ENCODE measurements at places on chromosomes 12 and 14.

DNA sequence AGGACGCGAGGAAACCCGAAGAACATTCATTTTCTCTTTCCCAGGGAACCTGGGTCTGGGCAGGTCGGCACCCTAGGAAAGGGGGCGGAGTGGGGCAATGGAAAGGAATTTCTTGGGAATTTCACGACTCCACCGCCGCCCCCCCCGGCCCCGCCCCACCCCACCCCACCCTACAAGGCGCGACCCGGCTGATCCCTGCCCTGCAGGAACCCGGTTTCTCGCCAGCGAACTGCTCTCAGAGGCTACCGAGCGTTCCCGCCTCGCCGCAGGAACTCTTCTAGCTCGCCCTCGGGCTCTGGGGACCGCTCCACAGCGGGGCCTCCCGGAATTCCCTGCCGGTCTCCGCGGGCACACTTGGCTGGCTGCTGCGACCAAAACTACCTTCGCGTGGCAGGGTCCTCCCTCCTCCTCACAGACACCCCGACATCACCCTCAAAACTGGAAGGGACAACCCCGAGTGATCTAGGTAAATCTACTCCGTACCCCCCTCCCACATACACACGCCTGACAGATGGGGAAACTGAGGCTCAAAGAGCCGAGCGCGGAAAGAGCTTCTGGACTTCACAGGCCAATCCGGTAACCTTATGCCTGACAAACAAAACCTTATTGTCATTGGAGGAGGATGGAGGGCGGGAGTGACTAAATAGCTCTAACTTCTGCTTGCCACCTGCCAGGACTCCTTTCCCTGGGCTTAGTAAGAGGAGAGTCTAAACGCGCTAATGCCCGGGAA lies 785 bp upstream of the ACTN1 start:
- no peak for DNase-seq

DNA sequence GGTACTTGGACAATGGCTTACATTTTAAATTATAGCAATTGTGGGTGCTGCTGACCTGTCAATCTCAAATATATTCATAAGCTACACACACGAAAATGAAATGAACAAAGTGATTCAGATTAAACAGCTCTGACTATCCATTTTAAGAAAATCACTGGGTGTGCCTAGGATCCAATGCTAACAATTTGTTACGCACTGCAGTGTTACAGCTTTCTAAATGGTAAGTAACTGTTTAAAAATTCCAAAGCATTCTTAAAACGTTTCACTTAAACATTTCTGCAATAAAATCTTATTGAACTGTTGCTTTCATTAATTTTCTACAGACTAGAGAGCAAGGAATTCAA lies 18.9 kb downstream of the LMO3 start:
- no peak for DNase-seq

GRCh38 chr14:61461808-61462275 lies 140.5 kb downstream of the PRKCH start:
- DNase-seq, result peak; percentile 67

DNA sequence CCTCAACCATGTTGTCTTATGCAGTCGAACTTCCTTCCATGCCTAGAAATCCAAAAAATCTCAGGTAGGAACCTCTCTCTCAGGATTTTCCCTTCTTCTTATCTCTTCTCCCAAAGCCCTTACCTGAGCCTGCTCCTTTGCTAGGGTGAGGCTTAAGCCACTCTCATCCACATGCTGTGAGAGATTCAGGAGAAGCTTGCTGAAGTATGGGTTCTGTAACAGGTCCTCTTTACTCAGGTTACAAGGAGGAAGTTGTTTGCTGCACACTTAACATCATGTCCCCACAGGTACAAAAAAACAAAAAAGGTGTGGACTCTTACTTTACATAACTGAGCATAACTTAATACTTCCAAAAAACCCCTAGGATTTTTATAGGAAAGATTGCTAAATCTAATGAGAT lies 4.5 kb downstream of the HAUS4 start:
- no peak for DNase-seq

DNA sequence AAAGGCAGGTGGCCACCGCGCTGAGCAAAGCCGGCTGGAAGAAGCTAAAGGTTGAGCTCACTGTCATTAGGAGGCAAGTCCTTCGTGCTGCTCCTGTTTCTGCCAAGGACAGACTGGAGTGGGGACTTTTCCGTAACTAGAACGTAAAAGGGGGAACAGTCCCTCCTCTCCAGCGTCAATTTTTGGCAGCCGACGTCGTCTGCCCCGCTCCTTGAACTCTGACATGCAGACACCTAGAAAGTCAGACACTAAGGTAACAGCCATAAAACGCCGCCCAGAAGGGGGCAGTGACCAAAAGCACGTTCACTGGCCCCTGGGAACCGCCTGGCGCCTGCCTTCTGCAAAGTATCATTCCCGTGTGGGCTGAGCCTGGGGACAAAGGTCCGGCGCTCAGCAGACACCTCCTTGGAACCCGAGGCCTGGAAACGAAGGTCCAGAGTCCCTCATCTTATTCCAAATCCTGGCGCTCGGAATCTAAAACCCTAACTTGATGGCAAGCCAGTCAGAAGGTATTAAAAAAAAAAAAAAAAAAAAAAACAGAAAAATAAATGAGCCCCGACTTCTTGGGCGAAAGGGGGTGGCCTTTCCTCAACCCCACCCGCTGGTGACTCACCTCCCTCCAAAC lies 1.1 kb upstream of the LRP1 start:
- peak; percentile 41 for DNase-seq

DNA sequence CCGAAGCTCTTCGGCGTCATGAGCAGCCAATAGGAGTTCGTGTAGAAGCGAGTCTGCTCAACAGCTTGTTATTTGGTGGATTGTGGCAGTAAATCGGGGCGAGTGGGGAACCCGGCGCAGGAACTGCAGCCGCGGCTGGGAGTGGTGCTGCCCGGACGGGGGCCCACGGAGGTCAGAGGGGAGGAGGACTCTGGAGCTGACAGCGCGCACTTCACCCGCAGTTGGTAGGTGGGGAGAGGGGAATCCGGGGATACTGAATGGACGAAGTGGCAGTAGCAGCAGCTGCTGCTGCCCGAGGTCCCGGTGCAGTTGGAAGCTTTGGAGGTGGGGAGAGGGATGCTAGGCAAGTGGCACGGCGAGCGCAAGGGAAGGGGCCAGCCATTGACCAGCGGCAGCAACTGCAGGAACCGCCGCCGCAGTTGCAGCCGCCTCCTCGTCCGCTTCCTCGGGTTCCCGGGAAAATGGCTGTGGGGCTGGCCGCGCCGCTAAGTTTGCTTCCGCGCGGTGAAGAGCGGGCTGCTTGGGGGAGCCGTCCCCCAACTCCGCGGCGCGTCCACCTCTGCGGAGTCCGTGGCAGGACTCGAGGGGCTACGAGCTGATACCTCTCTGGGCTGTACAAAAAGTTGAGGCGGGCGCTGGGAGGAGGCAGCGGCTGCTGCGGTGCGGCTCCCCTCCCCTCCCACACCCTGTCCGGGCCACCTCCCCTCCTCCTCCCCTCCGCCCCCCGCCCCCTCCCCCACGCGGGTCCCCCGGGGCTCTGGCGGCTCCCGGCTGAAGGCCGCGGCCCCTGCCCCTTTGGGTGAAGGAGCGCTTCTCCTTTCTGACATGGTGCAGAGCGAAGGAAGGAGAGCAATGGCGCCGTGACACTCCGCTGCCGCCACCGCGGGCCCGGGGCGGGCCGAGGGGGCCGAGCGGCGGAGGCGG lies at the start of gene ARID4A:
Gene ARID4A (plus strand): TSS at position 79 of the 924 bp plus-strand sequence. CDS start 1,300 bp downstream, outside the sequence.
- DNase-seq, result peak; percentile 93

DNA sequence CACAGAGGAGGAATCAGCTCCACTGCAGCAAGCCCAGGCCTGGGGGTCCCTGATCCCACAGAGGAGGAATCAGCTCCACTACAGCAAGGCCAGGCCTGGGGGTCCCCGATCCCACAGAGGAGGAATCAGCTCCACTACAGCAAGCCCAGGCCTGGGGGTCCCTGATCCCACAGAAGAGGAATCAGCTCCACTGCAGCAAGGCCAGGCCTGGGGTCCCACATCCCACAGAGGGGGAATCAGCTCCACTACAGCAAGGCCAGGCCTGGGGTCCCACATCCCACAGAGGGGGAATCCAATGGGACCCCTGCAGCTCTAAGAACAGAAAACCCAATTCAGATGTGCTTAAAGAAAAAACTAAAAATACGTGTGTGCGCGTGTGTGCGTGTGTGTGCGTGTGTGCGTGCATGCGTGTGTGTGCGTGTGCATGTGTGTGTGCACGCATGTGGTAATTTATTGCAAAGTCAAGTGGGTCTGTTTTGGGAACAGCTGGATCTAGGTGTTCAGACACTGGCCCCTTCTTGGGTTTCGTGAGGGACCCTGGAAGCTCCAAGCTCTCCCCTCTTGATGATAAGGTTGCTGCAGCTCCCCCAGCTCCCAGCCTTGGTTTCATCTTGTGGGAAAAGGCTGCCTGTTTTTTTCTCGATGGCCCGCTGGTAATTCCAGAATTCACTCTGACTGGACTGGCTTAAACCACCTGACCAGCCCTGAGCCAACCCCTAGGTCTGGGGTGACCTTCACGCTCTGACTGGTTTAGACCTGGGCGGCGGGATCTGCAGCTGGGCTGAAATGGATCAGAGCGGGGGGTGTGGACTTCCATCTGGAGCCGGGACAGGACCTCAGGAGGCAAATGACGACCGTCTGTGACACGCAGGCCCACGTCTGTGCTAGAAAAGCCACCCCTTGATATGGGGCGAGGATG lies 47.1 kb downstream of the GALNT9 start:
- DNase-seq, result no peak

DNA sequence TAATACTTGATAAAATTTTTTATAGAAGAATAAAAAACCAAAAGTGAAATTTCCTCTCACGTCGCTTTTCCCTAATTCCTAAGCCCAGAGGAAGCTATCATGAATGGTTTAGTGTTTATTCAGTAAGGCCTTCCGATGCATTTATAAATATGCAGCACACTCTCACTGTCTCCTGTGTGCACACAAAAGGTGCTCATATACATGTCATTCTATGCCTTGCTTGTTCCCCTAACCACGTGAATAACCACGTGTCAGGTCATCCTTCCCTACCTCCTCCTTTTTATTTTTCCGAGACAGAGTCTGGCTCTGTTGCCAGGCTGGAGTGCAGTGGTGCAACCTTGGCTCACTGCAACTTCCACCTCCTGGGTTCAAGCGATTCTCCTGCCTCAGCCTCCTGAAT lies 29.6 kb downstream of the PIGH start:
- DNase-seq, result no peak

- DNase-seq, result no peak
These were observed 156.0 kb upstream of the DIO3 start for GRCh38 chr14:101405171-101405883.

DNA sequence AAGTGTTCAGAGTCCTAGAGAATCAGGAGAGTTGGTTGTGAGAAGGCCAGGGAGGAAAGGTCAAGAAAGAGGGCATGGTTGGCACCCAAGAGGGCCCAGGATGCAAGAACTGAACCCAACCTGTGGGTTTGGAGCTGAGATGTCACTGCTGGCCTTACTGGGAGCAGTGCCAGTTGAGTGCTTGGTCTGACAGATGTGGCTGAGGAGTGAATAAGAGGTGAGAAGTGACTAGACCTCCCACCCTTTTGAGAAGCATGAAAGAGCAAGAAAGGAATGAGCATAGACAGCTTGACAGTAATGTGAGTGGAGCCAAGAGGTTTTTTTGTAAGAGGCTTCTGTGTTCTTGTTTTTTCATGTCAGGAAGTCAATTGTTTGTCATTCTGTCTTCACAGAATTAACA lies 95.3 kb downstream of the FGD4 start:
- DNase-seq, result no peak

DNA sequence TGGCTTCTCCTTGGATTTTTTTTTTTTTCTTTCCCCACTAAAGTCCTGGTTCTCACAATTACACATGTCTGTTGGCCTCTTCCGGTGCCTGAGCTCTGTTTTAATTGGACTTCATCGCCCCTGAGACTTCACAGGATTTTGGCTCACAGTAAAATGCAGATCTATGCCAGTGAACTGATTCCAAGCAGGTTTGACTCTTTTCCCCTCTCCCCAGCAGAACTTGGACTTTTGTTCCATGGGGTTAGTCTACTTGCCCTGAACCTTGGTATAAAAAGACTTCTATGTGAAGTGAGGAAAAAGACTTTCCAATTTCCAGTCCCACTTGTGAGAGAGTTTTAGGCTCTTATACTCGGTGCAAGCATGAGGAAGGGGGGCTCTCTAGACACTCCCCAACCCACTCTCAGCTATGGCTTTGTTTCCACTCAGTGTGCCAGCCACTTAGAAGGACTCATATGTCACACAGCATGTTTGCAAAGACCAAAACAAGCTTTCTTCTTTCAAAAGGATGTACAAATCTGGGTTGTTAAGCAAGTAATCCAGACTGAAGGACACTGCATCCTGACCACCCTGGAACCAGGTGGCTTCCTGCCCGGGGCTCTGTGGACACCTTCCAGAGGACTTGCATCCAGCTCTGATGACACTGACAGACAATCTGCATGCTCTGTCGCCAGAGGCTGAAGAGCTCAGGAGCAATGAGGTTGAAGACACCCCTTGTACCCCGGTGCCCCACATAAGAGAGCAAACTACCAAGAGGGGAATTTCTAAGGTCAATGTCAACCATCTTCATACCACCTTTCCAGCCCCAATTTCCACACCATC lies 221.9 kb upstream of the EGLN3 start:
- no peak for DNase-seq

DNA sequence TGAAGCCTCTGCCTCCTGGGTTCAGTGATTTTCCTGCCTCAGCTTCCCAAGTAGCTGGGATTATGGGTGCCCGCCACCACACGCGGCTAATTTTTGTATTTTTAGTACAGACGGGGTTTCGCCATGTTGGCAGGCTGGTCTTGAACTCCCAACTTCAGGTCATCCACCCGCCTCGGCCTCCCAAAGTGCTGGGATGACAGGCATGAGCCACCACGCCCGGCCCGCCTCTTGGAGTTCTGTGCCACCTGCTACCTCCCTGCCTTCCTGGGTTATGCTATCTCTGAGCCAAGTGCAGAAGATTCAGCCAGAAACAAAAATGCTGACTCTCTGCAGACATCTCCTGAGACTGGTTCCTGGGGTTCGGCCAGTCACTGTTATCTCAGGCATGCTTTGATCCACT lies 13.2 kb downstream of the CABP1 start:
- no peak for DNase-seq

GRCh38 chr12:91793676-91794075 lies 352.0 kb downstream of the BTG1 start:
- no peak for DNase-seq

- DNase-seq, result no peak
These were observed 35.9 kb downstream of the PLEKHA5 start for GRCh38 chr12:19165451-19165850.

- no peak for DNase-seq
These were observed 130.9 kb downstream of the KICS2 start for GRCh38 chr12:64091186-64091585.

GRCh38 chr14:95290871-95291431 lies 28.8 kb downstream of the CLMN start:
- no peak for DNase-seq

DNA sequence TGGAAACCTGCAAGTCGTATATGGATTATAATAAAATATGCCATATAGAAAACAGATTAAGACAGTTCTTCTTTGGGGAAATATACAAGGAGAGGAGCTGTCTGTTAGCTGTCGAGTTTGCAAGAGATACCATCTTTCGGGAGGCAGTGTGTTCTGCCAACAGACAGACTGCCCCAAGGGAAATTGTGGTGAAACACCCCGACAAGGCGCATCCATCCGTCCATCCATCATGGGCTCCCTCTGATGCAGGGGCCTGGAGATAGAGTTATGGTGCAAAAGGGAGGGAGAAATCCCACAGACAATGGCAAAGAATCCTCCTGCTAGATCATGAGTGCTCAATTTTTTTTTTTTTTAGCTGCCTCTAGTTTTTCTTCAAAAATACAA lies 156.3 kb downstream of the DPF3 start:
- no peak for DNase-seq

GRCh38 chr12:4051596-4051995 lies 178.4 kb upstream of the PARP11 start:
- DNase-seq, result no peak

- DNase-seq, result no peak
These were observed 22.1 kb upstream of the KIF26A start for GRCh38 chr14:104116288-104116755.

Measured in activated CD4-positive, alpha-beta T cell treated with anti-CD3 and anti-CD28 coated beads, Interleukin-2, amount 10 ng/mL, durations not matched to agents 7 days and 5 days (primary cell).